Dermis microvascular lymphatic vessel endothelial cell (primary cell): ENCODE measurements at places on chromosomes 12 and 14. TPM values are rescaled to one million over a fixed set of nuclear protein-coding genes. Genes with fewer than 3 reads are reported as not detected.

The NINJ2 gene
- 2.4 and 3.0 TPM in 2 replicates for total RNA-seq

The ALX1 gene
- total RNA-seq, result not detected in 2 replicates

The GALNT16 gene
- total RNA-seq, result 0.13 TPM in 2 replicates

The IL31 gene
- total RNA-seq, result not detected in 2 replicates

The TCHP gene
- total RNA-seq, result 5.2 and 5.4 TPM in 2 replicates

The DNAH10 gene
- total RNA-seq, result under 0.01 TPM in 2 replicates

The DDX55 gene
- total RNA-seq, result 8.6 and 9.9 TPM in 2 replicates

The PIANP gene
- total RNA-seq, result not detected in 2 replicates

The OR4N5 gene
- not detected in 2 replicates for total RNA-seq

The KRT85 gene
- total RNA-seq, result not detected in 2 replicates

The KCNC2 gene
- total RNA-seq, result not detected in 2 replicates

The GALNT9 gene
- under 0.01 TPM in 1 of 2 replicates, not detected in the other for total RNA-seq

The SERPINA1 gene
- not detected in 2 replicates for total RNA-seq

The GDF3 gene
- 0.51 and 1.0 TPM in 2 replicates for total RNA-seq

The TMEM260 gene
- 6.4 and 9.7 TPM in 2 replicates for total RNA-seq

The MIPOL1 gene
- 4.3 and 5.1 TPM in 2 replicates for total RNA-seq

The KRT74 gene
- not detected in 2 replicates for total RNA-seq

The ZFHX2 gene
- 0.13 TPM in 2 replicates for total RNA-seq
